NCI-H526 treated with DMSO at 0.1 percent for 48 hours (cell line): ENCODE measurements at places on chromosomes 1 and 21.

DNA sequence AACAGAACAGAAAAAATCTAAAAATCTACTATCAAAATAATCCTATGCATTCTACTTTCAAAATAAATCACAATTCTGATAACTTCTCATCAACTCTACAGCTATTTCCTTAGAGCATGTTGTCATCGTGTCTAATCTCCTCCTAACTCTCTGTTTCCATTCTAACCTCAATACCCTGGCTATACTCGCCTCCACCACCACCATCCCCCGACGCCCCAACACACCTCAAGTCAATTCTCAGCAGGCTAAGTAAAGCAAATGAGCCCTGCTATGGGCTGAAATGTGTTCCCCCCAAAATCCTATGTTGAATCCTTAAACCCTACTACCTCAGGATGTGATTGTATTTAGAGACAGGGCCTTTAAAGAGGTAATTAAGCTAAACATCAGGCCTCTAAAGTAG, 34.6 kb downstream of the NRDC start:
- DNase-seq: no peak

DNA sequence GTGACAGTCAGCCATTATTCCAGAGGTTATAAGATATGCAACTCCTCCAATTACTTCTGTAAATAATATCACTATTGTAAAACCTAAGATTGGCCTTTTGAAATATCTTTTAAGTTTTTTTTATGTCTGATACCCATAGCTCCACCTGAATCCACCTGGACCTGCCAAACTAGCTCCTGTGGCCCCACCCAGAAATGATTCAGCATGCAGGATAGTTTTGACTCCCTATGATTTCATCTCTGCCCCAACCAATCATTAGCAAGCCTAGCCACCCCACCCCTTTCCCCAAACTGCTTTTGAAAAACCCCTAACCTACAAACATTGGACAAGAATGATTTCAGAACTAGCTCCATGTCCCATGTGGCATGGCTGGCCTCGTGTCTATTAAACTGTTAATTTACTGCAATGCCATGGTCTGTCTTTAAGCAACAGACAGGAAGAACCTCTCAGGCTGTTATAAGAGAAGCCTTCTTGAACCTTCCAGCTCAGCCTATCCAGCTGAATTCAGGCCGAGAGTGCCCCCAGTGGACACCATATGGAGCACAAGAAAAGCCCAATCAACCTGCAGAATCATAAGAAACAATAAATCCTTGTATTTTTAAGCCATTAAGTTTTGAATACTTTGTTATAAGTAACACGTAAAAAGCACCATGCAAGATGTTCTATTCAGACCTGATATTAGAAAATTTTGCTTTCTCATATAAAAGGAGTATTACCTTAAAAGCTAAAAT, 263.0 kb upstream of the ZRANB2 start:
- no peak for DNase-seq

DNA sequence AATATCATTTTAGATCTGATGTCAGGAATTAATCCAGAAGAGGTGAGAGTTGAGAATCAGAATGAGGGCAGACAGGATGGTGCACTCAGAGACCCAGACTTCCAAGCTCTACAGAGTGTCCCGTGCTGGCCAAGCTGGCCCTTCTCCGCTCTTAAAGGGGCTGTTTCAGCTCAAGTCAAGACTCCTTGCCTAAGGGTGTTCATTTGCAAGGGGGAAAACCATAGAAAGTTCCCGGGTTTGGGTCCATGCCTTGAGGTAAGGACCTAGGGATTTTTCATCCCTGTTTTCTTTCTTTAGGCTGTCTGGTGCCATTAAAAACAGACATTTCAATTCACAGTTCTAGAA, 47.5 kb downstream of the EDN2 start:
- no peak for DNase-seq

DNA sequence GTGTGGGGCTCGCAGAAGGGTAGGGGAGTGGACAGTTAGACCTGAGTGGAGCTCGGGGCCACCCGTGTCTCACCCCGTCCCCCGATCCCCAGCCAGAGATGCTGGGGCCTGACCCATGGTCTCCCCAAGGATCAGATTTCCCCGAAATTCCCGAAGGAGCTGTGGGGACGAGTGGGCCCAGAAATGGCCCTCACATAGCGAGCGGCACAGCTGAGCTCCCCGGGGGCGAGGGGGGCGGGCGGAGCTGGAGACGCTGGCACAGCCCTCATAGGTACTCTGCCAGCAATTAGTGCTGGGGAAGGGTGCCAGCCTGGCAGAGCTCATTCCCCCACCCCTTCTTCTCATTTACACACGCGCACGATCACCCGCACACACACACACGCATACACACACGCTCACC, 9.2 kb downstream of the CASZ1 start:
- DNase-seq: no peak
